ENCODE measurements at places on chromosomes 13 and 19.

DNA sequence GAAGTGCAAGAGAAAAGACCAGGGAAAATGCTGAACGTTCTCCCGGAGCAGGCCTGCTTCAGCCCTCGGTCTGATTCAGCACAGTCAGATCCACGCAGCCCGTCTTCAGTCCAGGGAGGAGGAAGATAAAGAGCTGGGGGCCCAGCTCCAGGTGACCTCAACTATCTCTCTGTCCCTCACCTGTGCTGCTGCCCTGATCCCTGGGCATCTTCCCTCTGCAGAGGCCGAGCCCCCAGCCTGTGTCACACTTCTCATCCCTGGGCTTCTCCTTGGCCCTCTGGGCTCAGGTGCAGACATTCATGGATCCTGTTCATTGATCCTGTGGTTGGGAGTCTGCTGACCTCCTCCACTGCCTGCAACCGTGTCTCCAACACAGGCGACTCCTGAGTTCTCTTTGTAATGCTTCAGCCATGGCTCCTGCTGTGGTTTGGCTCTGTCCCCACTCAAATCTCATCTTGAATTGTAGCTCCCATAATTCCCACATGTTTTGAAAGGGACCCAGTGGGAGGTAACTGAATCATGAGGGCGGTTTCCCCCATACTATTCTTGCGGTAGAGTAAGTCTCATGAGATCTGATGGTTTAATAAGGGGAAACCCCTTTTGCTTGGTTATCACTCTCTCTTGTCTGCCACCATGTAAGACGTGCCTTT is 27.9 kb downstream of the COL4A2 start:
- DNase-seq, result no peak

DNA sequence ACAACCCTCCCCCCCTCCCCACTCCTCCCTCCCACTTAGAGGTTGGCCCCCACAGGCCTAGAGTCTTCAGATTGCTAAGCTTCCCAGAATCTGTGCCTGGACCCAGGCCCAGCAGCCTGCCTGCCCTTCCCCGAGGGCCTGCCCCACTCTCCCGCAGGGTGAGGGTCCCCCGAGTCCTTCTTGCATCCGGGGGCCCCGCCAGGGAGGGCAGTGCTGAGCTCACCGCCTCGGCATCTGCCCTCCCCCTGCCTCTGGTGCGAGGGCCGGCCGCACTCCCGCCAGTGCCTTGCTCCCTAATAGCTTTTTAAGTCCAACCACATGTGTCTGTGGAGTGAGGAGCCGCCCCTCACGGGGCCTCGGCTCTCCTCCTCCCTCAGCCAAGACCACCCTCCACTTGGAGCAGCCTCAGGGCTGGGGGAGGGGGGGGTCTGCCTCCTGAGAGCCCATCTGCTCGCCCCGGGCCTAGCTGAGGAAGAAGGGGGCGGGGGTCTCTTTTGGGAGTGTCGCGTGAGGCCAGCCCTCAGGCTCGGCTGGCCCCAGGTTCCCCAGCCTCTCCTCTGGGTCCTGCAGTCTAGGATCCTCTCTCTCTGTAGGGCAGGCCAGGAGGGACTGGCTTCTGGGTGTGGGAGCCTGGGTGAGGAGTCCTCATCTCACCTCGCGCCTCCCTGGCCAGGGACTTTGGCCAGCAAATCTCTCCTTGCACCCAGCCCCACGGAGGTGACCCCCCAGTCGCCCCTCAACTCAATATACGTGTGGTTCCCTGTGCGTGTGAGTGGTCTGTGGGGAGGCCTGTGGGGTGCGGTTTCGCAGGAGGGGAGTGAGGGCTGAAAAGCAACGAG is 47.2 kb downstream of the LYL1 start:
- no peak for DNase-seq

GRCh38 chr13:36347531-36348210 is 1.5 kb upstream of the SPART start:
- no peak for DNase-seq

- peak; percentile 27 for DNase-seq
Observed at GRCh38 chr19:29887442-29887855, 54.6 kb upstream of the URI1 start.

GRCh38 chr13:83881917-83882605 is at the start of gene SLITRK1:
TSS of gene SLITRK1 (minus strand) at chr13:83882474. CDS start at chr13:83881507, 967 bp downstream.
- DNase-seq, result peak; percentile 71

DNA sequence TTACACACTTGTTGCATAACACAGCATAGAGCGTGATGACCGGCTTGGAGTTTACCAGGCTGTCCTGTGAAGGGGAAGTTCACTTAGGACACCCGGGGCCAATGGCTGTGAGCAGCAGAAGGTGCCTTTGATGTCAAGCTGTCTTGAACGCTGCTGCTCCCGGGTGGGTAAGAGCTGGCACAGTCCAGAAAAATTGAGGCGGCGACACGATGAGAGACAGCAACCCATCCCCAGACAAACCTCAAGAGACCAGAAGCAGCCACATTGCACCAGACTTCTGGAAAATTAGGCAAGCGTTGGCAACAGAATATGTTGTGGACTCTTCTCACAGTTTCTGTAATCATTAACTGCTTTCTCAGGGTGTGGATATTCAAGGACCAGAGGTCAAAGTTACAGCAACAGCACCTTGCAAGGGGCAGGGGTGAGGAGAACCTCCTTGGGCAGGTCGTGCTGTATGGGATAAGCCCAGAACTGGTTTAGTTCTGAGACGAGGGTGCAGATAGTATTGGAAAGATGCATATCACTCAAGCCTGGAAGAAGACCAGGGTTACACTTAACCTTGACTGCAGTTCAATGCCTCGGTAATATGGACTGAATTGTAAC is 10.1 kb downstream of the NFILZ start:
- DNase-seq, result no peak

DNA sequence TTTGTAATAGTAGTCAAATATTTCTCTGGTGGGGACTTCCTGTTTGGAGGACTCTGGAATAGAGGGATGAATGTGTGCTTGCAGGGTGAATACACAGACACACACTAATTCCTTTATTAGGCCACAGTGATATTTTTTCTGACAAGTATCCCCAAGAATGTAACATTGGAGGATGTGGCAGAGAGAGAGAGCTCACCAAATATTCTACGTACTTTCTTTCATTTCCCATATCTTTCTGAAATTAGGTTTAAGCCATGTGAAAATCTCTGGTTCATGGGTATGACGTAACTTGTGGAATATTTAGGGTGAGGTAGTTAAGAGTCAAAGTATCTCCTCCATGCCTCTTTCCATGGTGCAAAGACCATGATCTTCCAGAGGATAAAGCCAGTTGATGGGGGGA is 463.4 kb downstream of the DIAPH3 start:
- no peak for DNase-seq

Data from D341Med (cell line).